ENCODE measurements at places on chromosomes 5 and 9. TPM values are rescaled to one million over a fixed set of nuclear protein-coding genes. Genes with fewer than 3 reads are reported as not detected.

- DNase-seq, result no peak
Measured at GRCh38 chr5:116695681-116696080, 121.1 kb upstream of the SEMA6A start.

The RALGPS1 gene
- 0.99 TPM for total RNA-seq

DNA sequence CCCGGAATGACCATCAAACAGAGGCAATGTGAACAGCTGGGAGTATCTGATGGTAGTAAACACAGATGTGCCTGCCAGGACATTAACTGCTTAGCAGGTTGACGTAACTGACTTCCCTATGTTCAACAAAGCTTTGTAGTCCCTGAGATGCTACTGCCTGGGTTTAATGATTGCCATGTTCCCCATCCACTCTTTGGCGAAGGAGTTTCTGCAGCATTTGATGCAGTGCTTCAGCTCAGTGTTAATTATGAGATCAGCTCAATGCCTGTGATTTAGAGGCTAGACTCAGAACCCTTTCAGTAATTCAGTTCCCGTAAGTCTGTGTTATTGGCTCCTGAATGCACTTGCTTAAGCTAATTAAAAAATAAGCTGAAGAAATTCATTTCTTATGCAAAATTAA, 547.3 kb upstream of the ZNF608 start:
- DNase-seq, result no peak

The LRRC70 gene
- total RNA-seq, result 0.21 TPM

The ZNF366 gene
- total RNA-seq, result not detected

- DNase-seq, result no peak
Measured at GRCh38 chr9:82930116-82930515, 132.8 kb downstream of the RASEF start.

GRCh38 chr5:109409844-109410388, at the start of gene PJA2:
PJA2 (minus strand) TSS chr5:109409974; CDS start chr5:109383433, 26,541 bp downstream.
- DNase-seq, result peak; percentile 100

The PRELID2 gene
- 6.7 TPM for total RNA-seq

The GABRA1 gene
- total RNA-seq, result not detected

The PLAC8L1 gene
- 0.54 TPM for total RNA-seq

Data from HFFc6 (cell line).